NCI-H1417 treated with DMSO at 0.1 percent for 48 hours (cell line): ENCODE measurements at places on chromosomes 4 and X.

GRCh38 chr4:77451530-77451929 is 154.1 kb upstream of the CXCL13 start:
- no peak for DNase-seq

- DNase-seq: no peak
These were observed 5.0 kb upstream of the LAMP2 start for GRCh38 chrX:120474085-120474484.

DNA sequence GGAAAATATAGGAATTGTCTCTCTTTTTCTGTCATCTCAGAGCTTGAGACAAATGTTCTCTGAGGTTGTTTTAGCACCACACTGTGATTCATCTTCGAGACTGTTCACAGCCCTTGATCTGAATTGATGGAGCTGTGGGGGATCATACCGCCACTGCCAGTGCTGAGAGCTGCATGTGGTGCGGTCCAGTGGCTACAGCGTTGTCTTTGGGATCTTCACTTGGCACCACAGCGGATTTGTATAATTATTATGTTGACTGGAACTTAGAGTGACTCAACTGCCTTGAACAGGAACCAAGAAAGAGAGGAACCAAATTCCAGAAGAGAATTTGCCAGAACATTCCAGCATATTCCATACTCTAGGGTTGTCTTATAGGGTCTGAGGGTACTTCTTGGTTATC is 29.1 kb downstream of the TBL1X start:
- DNase-seq: no peak

DNA sequence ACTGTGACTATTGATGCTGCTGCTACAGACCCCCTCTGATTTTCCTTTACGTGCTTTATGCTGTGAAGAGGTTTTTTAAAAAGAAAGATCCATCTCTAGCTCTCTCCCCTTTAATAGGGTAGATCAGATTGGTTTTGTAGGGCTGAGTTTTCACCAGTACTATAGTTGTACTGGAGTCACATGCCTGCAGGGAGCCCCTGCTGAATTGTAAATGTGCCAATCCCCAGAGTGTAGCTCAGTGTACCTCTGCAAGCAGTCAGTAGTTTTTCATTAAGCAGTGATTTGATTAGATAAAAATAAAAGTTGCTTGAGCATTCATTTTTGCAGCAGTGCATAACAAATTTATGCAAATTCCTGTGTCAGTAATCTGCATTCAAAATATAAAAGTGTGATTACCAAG is 179.2 kb downstream of the IL1RAPL2 start:
- no peak for DNase-seq

DNA sequence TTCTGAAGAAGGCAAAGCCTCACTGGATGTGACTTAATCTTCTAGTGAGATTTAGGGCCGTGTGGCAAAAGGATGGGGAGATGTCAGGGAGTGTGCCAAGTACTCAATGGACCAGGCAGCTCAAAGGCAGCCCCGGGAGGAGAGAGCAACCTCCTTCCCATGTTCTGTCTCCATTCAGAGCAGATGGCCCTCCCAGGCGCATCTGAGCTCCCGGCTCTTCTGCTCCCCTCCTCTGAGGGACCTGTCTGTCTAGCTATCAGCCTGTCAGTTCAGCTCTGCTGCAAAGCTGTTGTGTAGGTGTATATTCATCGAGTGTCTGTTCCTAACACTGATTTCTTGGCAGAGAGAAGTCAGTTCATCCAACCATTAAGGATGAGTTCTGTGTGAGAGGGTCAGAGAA is 10.9 kb upstream of the PORCN start:
- DNase-seq: no peak

GRCh38 chrX:133175162-133175561 is 43.0 kb downstream of the TFDP3 start:
- no peak for DNase-seq

DNA sequence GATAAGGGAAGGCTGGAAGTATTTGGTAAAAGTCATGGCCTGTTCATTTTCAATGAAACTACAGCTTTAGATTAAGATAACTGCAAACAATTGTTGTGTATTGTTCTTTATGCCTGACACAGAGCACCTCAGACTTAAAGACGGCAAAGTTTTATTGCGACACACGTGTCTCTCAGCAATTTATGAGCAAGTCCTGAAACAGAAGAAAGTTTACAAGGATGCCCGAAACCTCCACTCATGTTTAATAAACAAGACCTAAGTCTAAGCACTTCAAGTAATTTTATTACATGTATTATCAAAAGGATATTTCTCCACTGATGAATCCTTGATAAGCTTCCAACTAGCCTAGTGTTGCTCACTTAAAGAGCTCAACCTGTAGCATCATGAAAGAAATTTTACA is 51.0 kb downstream of the DHX15 start:
- DNase-seq: no peak

DNA sequence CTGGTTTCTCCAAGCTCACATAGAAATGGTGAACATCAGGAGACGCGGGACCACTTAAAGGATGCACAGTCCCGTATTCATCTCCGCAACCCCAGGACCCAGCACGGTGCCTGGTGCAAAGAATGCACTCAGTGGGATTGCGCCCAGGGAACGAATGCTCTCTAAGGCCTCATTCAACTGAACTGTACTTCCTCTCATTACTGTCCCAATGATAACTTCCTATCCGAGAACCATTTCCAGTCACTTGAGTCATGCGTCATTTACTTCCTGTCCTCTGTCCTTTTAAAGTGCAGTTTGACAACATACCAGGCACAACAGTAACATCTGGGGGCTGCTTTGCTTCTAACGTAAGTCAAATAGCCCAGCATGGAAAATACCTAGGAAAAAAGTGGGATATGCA is 75.7 kb downstream of the RBM47 start:
- DNase-seq: no peak

- no peak for DNase-seq
These were observed 221.8 kb downstream of the KIT start for GRCh38 chr4:54879576-54879975.

DNA sequence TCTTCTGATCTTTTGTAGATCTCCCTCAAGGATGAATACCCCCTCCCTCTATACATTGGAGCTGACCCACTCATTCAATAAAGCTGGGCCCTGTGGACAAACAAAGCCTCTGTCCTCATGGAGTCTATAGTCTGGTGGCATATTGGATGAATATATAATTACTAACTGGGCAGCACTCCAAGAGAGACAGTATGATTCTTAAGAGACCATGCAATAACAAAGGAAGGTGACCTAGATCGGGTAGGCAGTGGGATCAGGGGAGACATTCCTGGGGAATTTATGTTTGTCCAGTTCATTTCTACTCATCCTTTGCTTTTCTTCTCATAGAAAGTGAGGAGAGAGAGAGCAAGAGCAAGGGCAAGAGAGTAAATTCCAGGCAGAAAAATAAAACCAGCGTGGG is 23.5 kb upstream of the CXCL13 start:
- no peak for DNase-seq

DNA sequence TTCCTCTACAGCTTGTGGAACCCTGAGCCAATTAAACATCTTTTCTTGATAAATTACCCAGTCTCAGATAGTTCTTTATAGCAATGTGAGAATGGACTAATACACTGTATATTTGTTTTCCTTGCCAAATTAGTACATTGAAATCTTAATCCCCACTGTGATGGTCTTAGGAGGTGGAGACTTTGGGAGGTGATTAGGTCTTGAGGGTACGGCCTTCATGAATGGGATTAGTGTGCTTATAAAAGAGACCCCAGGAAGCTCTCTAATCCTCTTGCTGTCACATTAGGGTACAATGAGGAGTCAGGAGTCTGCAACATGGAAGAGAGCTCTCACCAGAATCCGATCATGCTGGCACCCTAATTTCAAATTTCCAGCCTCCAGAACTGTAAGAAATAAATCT is 86.6 kb downstream of the TIGD2 start:
- no peak for DNase-seq

- DNase-seq: no peak
These were observed 69.8 kb downstream of the TMEM131L start for GRCh38 chr4:153535772-153536513.

DNA sequence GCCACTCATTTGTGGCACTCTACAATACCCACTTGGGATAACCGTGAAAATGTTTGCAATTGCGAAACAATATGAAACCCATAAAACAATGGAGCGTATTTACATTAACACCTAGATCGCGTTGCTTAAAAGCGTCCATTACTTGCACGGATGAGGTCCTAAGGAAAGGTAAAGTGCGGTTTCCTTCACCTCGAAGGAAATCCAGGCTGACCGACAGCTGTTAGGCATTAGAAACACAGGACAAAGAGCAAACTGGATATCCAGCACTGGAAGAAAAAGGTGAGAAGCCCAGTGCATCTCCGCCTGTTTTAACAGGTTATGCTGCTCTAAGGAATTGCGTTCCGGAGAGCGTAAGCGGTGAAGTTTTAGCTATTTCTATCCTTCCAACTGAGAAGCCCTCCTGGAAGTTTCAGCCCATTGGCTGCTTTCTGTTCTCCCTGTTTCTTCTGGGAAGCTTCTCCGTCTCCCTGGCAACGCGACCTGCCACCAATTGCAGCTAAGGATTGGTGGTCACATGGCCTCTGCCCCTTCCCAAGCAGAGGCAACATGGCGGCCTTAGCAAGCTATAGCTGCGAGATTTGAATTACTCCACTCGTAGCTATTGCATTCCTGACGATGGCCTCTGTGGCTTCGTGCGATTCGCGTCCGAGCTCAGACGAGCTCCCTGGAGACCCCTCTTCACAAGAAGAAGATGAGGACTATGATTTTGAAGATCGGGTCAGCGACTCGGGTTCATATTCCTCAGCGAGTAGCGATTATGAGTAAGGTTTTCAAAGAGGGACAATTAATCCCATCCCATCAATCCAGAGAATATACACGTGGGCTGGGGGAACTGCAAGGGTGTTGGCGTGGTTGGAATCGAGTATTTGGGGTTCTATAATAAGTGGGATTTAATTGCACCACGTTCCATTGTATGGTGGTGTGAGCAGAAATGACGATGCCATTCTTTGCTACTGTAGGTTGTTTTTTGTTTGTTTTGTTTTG is at the start of gene INTU:
TSS of gene INTU (plus strand) at position 538 of the 984 bp plus-strand sequence. CDS start at position 616, 78 bp downstream.
- peak; percentile 69 for DNase-seq

- no peak for DNase-seq
These were observed 152.1 kb upstream of the HPGD start for GRCh38 chr4:174674305-174674840.

DNA sequence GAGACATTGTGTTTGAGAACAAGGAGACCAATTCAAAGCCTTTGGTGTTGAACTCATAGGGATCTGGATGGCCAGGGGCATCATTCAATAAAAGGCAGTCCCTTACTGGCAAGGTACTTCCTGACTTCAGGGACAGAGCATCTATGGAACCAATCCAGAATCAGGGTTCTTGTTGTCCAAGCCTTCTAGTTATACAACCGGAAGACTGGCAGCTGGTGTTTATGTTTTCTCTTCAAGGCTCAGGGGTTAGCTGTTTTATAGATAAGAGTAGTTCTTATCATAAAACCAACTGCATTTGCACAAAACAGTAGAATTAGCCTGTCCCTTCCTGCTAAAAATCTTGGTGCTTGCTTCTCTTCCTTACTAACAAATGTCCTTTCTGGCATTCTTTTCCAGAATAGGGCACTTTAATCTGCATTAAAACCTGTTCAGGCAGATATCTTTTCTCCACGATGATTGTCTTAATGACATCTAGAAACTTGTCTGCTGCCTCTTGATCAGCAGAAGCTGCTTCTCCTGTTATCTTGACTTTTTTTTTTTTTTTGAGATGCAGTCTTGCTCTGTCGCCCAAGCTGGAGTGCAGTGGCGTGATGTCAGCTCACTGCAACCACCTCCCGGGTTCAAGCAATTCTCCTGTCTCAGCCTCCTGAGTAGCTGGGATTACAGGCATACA is 38.4 kb upstream of the ARHGEF6 start:
- no peak for DNase-seq

DNA sequence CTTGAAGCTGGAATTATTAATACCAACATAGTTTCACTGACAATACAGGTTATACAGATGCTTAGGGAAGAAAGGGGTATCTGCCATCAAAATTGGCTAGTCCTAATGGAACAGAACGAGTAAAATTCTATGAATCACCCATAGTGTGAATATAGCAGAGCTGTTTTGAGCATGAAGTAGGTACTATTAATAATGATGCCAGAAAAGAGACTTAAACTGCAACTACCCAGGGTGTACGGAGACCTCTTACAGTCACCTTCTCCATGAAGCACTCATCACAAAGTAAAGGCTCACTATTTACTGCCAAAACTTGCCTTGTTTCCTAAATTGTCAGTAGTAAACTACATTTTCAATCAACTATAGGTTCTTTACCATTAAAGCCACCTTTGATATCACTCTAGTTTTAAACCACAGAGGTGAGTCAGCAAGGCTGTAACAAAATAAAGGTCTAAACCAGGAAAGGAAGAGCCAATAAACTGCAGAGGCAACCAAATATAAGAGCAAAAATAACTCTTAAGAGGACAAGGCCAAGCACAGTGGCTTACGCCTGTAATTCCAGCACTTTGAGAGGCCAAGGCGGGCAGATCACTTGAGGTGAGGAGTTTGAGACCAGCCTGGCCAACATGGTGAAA is 114.4 kb downstream of the FRYL start:
- DNase-seq: no peak

GRCh38 chrX:77937291-77937690 is 26.8 kb downstream of the ATP7A start:
- DNase-seq: no peak

DNA sequence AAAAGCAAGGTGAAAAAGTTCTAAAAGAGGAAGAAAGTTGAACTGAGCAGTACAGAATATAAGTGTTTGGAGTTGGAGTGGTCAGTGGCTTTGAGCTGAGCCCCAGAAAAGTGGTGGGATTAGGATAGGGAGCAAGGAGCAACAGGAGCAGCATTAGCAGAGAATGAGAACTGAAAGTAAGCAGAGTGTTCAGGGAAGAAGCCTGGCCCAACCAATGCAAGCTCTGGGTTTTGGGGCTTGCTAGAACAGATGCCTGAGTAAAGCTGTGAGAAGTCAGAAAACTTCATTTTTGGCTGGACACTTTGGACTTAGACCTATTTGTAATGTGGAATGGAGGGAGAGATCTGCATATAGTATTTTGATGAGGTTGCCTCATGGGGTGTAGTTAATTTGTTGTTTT is 17.8 kb downstream of the JADE1 start:
- no peak for DNase-seq

DNA sequence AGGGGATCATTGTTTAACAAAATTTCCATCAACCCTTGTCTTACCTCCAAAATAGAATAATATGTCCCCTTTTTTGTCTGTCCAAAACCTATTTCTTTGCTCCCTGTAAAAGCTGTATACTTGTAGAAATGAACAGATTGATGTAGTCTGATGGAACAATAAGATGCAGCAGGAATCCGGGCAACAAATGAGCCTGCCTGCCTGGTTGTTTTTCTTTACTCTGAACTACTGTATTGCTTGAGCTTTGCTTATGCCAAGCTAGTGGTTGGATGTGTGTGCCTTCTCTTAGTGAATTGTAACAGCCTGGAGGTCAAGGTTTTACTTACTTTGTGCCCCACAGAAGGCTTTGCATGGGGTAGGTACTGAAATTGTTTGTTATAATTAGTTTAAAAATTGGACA is 116.2 kb upstream of the TLL1 start:
- no peak for DNase-seq

DNA sequence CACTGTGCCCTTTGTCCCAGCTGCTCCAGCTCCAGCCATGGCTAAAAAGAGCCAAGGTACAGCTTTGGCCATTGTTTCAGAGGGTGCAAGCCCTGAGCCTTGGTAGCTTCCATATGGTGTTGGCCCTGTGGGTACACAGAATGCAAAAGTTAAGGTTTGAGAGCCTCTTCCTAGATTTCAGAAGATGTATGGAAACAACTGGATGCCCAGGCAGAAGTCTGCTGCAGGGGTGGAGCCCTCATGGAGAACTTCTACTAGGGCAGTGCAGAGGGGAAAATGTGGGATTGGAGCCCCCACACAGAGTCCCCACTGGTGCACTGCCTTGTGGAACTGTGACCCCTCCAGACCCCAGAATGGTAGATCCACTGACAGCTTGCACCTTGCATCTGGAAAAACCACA is 70.9 kb upstream of the MSX1 start:
- no peak for DNase-seq

GRCh38 chr4:153019906-153020305 is 83.8 kb downstream of the FHDC1 start:
- DNase-seq: no peak
